ENCODE measurements at places on chromosomes 2 and 18.

GRCh38 chr18:3015204-3015592 is 2.3 kb upstream of the LPIN2 start:
- peaks cover 58% of the 10 kb centered on the region for H3K4me1 ChIP-seq
- no peaks in the 10 kb centered on the region for H3K36me3 ChIP-seq
- H3K27ac ChIP-seq, result peak overlapping the region; percentile 78

DNA sequence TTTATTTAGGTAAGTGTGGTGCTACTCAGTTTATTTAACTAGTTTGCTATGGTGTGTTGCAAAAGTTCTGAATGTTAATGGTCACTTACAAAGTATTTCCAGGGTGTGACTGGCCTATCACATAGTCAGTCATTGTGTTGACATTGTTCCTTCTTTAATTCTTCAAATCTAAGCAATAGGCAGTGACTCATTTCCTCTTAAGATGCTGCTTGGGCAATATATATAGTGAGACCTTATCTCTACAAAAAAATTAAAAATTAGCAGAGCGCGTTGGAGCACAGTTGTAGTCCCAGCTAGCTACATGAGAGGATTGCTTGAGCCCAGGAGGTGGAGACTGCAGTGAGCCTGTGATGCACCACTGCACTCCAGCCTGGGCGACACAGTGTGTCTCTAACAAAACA is 5.8 kb upstream of the CCDC88A start:
- H3K4me3 ChIP-seq, result no peak overlapping the region
- no peak overlapping the region for H3K27ac ChIP-seq
- H3K27me3 ChIP-seq, result peaks cover 13% of the 10 kb centered on the region
- H3K36me3 ChIP-seq, result no peaks in the 10 kb centered on the region

- peaks cover 2% of the 10 kb centered on the region for H3K27me3 ChIP-seq
- H3K27ac ChIP-seq, result no peak overlapping the region
- peaks cover 18% of the 10 kb centered on the region for H3K4me1 ChIP-seq
- no peak overlapping the region for H3K4me3 ChIP-seq
These were observed 23.5 kb downstream of the CYRIA start for GRCh38 chr2:16642088-16642487.

GRCh38 chr18:61738042-61738441 is 154.8 kb downstream of the RNF152 start:
- H3K36me3 ChIP-seq, result no peaks in the 10 kb centered on the region
- H3K27me3 ChIP-seq, result peaks cover 2% of the 10 kb centered on the region
- no peaks in the 10 kb centered on the region for H3K4me1 ChIP-seq
- H3K27ac ChIP-seq, result no peak overlapping the region
- no peak overlapping the region for H3K4me3 ChIP-seq

DNA sequence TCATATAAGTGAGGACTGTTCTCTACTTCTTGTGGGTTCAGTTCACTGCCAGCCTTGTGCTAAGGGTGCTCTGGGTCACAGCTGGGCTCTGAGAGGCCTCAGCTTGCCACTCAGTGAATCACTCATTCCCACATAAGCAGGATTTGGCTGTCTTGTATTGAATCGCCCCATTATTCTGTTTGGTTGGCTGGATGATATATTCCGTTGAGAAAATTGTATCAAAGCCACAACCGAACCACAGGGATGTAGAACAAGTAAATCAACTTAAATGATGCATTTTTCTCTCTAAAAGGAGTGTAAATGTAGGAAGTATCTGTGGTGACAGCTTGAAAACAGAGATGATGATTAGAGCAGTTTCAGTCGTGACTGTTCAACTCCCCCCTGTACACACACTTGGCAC is 39.6 kb downstream of the TTC39C start:
- H3K36me3 ChIP-seq, result peaks cover 14% of the 10 kb centered on the region
- peaks cover 41% of the 10 kb centered on the region for H3K4me1 ChIP-seq
- peak overlapping the region; percentile 85 for H3K27ac ChIP-seq
- H3K27me3 ChIP-seq, result no peaks in the 10 kb centered on the region
- DNase-seq, result no peak

DNA sequence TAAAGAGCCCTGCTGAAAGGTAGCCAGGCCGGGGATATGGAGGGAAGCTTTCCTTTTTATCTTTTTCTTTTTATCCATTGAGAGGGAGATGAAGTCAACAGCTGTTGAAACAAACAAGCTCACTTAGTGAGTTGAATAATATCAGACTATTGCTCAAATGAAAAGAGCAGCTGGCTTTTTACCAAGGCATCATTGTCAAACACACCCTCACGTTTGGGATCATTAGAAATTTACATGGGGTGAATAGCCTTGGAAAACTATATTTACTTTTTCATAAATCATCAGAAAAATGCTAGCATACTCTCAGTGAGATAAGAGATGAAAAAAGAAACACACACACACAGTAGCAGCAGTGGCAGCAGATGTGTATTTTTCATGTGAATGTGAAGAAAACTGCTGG is 71.5 kb upstream of the HNMT start:
- H3K4me3 ChIP-seq, result no peak overlapping the region
- H3K4me1 ChIP-seq, result no peaks in the 10 kb centered on the region

GRCh38 chr2:173511942-173512341 is 157.3 kb downstream of the CDCA7 start:
- H3K4me1 ChIP-seq, result no peaks in the 10 kb centered on the region
- no peak for DNase-seq
- no peak overlapping the region for H3K27ac ChIP-seq
- H3K27me3 ChIP-seq, result peaks cover 29% of the 10 kb centered on the region
- no peak overlapping the region for H3K4me3 ChIP-seq

DNA sequence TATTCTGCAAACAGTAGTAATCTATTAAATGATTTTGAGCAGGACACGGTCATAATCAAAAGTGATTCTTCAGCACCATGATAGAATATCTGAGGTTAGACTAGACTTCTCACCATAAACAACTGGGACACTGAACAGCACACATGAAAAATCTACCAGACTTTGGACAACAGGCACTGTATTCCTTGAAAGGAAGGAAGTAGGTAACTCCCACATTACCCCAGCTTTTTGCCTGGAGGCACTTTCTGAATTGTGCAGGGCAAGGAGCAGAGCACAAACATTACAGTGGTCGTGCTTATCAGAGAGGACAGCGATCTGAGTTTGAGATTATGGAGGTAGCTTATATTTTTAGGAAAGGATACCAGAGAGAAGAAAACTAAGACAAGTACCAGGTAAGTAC is 25.3 kb upstream of the IL1RL1 start:
- no peaks in the 10 kb centered on the region for H3K36me3 ChIP-seq
- DNase-seq, result no peak
- H3K4me3 ChIP-seq, result no peak overlapping the region
- no peak overlapping the region for H3K27ac ChIP-seq

- DNase-seq, result no peak
- no peaks in the 10 kb centered on the region for H3K27me3 ChIP-seq
- H3K4me1 ChIP-seq, result no peaks in the 10 kb centered on the region
- H3K36me3 ChIP-seq, result peaks cover 16% of the 10 kb centered on the region
These were observed 231.6 kb upstream of the NT5C1B start for GRCh38 chr2:18820966-18821365.

- H3K27ac ChIP-seq, result no peak overlapping the region
- H3K4me1 ChIP-seq, result no peaks in the 10 kb centered on the region
- H3K27me3 ChIP-seq, result peaks cover 35% of the 10 kb centered on the region
- H3K36me3 ChIP-seq, result no peaks in the 10 kb centered on the region
- DNase-seq, result no peak
These were observed 113.1 kb downstream of the ZNF532 start for GRCh38 chr18:58977801-58978200.

DNA sequence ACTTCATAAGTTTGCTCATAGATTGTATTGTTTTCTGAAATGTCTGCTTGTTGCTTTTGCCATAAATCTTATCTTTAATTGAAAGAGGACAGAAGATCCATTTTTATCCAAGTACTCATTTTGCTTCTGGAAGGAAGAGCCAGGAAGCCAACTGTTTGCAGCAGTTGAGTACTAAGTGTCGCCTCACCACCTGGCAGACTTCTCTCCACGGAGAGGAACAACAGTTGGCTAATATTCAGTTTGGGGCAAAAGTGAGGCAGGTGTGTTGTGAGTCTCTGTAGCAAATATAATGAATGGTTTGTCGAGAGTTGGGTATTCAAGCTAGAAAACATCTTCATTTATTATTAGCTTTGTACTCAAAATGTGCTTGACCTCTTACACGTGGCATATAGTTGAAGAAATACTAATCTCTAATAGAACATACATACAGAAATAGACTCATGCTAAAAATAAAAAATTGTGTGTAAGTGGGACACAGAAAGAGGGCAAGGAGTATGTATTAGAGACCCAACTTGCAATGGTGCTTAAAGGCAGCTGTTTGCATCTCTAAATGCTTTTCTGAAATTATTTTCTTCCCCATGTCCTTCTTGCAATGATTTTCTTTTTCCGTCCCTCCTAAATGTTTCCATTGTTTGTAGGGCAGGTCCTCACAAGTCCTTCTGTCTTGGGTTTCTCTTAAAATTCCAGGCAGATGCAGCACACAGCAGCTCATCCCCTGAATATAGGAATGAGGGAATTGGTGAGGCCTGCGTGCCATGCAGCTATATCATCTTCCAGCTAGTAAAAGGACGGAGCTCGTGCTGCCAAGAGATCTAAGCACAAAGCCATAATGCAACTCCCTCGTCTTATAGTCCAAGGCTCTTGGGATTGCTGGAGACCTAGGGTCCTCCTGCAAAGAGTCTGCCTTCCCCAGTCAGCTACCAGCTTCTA is 44.8 kb upstream of the MAP3K20 start:
- no peaks in the 10 kb centered on the region for H3K36me3 ChIP-seq
- no peaks in the 10 kb centered on the region for H3K4me1 ChIP-seq
- peaks cover 3% of the 10 kb centered on the region for H3K27me3 ChIP-seq
- H3K4me3 ChIP-seq, result no peak overlapping the region

- no peaks in the 10 kb centered on the region for H3K27me3 ChIP-seq
- H3K4me3 ChIP-seq, result peak overlapping the region; percentile 78
- peaks cover 42% of the 10 kb centered on the region for H3K36me3 ChIP-seq
- H3K27ac ChIP-seq, result peak overlapping the region; percentile 91
- no peak for DNase-seq
- peaks cover 21% of the 10 kb centered on the region for H3K4me1 ChIP-seq
These were observed 13.9 kb downstream of the ARPC2 start for GRCh38 chr2:218230882-218231281.

DNA sequence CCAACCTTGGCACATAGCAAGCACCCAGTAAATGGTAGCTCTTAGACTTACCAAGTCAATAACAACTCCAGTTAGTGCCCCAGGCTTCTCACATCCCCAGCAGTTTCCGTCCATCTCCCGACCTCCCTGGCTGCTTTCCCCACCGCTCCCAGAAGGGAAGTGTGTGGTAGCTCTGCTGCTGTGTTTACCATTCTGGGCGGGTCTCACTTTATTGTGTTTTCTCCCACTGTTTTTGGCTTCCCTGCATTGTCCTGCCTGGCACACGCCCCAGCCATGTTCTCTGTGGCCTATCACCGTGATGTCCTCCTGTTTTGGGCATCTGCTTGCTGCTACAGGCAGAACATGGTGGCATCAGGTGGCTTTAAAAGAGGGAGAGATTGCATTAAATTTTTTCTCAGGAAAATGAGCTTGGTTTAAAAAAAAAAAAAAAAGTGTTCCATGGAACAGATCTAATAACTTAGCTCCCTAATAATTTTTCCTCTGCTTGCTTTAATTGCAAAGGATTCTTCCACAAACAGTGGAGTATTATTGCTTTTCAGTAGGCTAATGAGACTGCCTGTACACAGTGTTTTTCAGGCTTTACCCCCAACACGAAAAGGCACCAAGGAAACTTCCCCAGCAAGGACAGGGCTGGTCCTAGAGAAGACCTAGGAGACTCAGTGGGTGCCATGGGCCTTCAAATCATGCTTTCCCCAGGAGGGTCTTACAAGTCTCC is 8.0 kb upstream of the COX7A2L start:
- no peaks in the 10 kb centered on the region for H3K27me3 ChIP-seq
- no peak for DNase-seq
- peaks cover 13% of the 10 kb centered on the region for H3K4me1 ChIP-seq
- H3K36me3 ChIP-seq, result no peaks in the 10 kb centered on the region
- no peak overlapping the region for H3K4me3 ChIP-seq
- no peak overlapping the region for H3K27ac ChIP-seq

DNA sequence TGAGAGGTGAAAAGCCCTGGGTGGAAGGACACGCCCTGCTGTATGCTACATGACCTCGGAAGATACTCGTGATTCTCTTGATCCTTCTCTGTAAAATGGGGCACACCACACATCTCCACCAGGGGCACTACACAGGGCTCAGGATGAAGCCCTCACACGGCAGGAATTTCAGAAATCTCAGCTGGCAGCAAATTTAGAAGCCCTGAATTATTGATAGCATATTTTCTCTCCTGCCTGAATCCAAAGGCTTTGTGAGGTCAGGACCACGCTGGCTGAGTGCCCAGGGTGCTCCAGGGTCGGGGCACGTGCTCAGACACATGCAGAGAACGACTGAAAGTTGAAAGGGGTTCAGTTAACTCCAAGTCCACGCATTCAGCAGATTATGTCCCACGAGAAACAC is 42.1 kb upstream of the GALR1 start:
- H3K4me3 ChIP-seq, result peak overlapping the region; percentile 57
- peak; percentile 42 for DNase-seq
- H3K4me1 ChIP-seq, result peaks cover 49% of the 10 kb centered on the region
- no peaks in the 10 kb centered on the region for H3K36me3 ChIP-seq
- no peaks in the 10 kb centered on the region for H3K27me3 ChIP-seq

DNA sequence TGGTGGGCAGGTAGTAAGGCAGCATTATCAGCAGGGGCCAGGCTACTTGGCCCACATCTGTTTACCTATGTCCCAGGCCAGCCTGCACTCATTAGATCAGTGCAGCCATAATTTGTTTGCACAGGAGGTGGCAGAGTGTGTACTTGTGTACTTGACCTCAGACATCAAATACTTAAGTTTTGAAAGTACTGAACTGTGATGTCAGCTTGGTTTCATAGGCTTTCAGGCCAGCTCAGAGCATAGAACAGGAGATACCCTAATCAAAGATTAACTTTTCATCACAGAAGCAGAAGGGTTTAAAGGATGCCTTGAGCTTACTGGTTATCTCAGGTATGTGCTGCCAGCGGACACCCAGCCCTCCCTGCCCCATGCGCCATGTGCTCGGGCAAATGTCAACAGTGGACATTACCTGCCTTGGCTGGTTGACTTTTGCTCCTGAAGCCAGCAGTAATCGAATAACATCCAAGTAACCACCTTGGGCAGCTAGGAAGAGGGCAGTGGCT is 33.2 kb downstream of the ANKRD29 start:
- no peaks in the 10 kb centered on the region for H3K36me3 ChIP-seq
- H3K27me3 ChIP-seq, result no peaks in the 10 kb centered on the region
- H3K27ac ChIP-seq, result no peak overlapping the region
- no peak for DNase-seq
- peaks cover under 1% of the 10 kb centered on the region for H3K4me1 ChIP-seq

- H3K4me3 ChIP-seq, result no peak overlapping the region
- H3K27me3 ChIP-seq, result peaks cover 11% of the 10 kb centered on the region
- H3K4me1 ChIP-seq, result peaks cover 8% of the 10 kb centered on the region
These were observed 4.1 kb upstream of the SNED1 start for GRCh38 chr2:240994171-240994896.

DNA sequence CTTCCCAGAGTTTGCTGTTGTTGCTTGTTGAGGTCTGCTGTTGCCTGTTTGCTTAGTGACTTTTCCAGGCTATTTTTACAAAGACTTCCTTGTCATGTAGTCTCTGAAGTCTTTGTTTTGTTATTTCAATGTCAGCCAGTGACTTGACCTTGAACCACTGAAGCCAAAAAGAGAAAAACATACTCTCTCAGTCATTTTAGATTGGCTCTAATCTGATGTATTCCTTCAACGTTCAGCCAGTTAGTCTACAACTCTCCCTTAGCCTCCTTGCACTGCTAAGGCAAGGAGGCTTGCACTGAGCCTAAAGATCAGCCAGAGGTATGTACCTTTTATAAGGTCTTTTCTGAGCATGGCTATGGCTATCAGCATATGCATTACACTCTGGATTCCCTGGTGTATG is 27.9 kb downstream of the KIAA1328 start:
- no peaks in the 10 kb centered on the region for H3K4me1 ChIP-seq
- no peak overlapping the region for H3K27ac ChIP-seq
- H3K4me3 ChIP-seq, result no peak overlapping the region
- H3K36me3 ChIP-seq, result peaks cover 45% of the 10 kb centered on the region
- no peaks in the 10 kb centered on the region for H3K27me3 ChIP-seq
